ENCODE measurements at places on chromosomes 2 and 18.

GRCh38 chr2:7121851-7122250 is 204.6 kb downstream of the RNF144A start:
- no peak for DNase-seq

DNA sequence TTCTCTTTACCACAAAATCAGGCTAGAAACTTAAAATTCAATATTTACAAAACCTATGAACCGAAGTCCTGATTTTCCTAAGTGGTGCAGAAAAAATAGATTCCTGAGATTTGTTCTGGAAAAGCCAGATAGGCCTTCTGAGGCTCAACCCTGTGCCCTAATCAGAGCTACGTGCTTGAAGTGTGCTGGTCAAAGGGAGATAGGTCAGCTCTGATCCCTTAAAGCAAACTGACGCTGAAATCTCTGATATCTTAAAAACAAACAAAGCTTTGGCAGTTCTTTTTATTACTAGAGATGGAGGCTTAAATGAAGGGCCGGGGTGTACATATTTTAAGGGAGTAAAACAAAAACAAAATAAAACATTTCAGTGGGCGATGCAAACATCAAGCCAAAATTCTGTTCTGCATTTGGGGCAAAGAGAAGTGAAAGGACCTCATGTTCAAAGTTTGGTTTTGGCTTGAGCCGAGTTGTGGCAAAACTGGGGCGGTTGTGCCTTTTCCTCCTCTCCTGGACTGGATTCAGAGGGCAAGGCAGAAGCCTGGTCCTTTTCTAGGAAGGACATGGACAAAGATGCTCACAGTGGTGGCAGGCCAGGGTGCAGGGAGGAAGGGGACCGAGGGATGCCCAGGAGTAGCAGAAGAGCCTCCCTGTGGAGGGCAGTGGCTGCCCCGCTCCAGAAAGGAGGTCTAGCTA is 295.0 kb downstream of the CDCA7 start:
- DNase-seq: no peak

- no peak for DNase-seq
Observed at GRCh38 chr2:21270708-21271122, 146.9 kb downstream of the TDRD15 start.

GRCh38 chr2:156483741-156484173 is 47.6 kb downstream of the GPD2 start:
- DNase-seq: no peak

GRCh38 chr2:18662689-18663088 is 73.3 kb upstream of the NT5C1B start:
- DNase-seq: no peak

- DNase-seq: no peak
Observed at GRCh38 chr2:9814129-9814868, 29.0 kb upstream of the TAF1B start.

DNA sequence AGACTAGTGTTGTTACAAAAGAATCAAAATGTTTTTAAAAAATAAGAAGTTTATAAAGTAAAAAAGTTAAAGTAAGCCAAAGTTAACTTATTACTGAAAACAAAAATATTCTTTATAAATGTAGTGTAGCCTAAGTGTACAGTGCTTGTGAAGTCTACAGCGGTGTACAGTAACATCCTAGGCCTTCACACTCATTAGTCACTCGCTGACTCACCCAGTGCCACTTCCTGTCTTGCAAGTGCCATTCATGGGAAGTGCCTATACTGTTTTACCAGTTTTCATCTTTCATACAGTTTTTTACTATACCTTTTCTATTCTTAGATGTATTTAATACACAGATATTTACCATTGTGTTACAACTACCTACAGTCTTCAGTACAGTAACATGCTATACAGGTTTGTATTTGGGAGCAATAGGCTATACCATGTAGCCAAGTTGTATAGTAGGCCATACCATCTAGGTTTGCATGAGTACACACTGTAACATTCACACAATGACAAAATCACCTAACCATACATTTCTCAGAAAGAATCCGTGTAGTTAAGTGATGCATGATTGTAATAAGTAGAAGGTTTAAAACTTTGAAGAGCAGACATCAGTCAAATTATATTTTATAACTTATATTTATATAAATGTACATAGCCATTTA is 13.4 kb downstream of the SERPINB7 start:
- peak; percentile 37 for DNase-seq

GRCh38 chr2:157055660-157056199 is 201.8 kb upstream of the GALNT5 start:
- peak; percentile 3 for DNase-seq

DNA sequence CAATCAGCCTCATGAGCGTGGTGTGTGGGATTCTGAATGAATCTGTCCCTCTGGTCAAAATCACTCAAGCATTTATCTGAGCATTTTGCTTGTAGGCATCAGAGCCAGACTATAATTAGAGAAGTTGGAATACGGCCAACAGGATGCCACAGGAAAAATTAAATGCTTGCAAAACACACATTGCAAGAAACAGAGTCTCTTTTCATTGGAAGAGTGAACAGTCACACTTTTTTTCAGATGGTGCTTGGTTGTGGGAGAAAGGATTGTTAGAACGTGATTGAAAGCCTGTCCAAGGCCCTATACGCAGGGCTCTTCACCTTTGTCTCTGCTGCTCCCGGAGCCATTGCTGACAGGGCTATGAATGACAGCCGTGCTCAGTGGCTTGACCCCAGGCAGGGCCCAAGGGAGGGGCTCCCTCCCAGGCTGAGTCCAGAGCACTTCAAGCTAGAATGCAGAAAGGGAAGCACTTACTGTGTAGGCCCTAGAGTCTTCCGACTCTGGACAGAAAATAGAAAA is 59.8 kb downstream of the SNTG2 start:
- DNase-seq: no peak

Measured in KG1 (cell line).